Esophagus muscularis mucosa (tissue), 4 donors: ENCODE measurements at places on chromosomes 7 and 10. TPM values are rescaled to one million over a fixed set of nuclear protein-coding genes. Genes with fewer than 3 reads are reported as not detected.

The PRRT4 gene
- total RNA-seq, result not detected

The HSPA14 gene
- total RNA-seq, result 7.4 TPM

The LRRN3 gene
- 1.3 TPM for total RNA-seq

The MGAM2 gene
- not detected for total RNA-seq

DNA sequence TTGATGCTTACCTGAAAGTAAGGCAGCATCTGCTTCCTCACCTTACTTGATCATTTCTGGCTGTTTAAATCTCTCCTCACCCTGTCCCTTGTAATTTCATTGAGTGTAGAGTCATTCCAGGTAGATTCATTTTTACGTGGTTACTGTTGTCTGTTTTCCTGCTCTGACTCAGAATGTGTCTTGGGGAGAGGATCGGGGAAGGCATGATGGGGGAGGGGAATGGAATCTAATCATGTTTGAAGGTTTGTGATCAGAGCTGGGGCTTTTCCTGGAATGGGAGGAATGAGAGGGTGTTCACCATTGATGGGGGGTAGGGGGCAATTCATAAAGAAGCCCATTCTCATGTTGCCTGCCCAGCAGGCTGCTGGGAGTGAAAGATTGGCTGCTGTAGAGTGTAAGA lies 18.7 kb downstream of the SEC24C start:
- DNase-seq, result no peak

GRCh38 chr7:79452032-79452494 lies 1.4 kb downstream of the MAGI2 start:
- DNase-seq, result peak; percentile 97

- no peak for DNase-seq
Observed at GRCh38 chr10:131980761-131981428, 828 bp downstream of the BNIP3 start.

GRCh38 chr7:151845412-151846205 lies 31.3 kb downstream of the PRKAG2 start:
- DNase-seq, result no peak

DNA sequence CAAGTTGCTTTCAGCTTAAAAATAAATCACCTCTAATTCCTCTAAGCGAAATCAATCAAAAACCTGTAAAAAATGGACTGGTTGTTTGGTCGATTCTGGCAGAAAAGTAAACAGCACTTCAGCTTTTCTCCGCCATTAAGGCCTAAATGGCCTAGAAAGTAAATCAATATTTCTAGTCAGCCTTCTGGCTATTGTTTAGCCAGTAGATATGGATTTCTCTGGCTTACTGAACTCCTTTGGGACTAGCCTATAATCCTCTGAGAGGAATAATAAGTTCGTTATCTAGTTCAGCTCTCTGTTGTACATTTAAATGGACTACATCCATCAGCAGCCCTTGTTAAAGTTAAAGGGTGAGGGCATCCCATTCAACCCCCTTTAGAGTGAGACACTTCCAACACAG lies 400.1 kb upstream of the ETV1 start:
- no peak for DNase-seq

- no peak for DNase-seq
Observed at GRCh38 chr10:91271886-91272285, 51.4 kb downstream of the PCGF5 start.

GRCh38 chr10:126309228-126309883 lies 78.9 kb downstream of the ADAM12 start:
- DNase-seq, result no peak

DNA sequence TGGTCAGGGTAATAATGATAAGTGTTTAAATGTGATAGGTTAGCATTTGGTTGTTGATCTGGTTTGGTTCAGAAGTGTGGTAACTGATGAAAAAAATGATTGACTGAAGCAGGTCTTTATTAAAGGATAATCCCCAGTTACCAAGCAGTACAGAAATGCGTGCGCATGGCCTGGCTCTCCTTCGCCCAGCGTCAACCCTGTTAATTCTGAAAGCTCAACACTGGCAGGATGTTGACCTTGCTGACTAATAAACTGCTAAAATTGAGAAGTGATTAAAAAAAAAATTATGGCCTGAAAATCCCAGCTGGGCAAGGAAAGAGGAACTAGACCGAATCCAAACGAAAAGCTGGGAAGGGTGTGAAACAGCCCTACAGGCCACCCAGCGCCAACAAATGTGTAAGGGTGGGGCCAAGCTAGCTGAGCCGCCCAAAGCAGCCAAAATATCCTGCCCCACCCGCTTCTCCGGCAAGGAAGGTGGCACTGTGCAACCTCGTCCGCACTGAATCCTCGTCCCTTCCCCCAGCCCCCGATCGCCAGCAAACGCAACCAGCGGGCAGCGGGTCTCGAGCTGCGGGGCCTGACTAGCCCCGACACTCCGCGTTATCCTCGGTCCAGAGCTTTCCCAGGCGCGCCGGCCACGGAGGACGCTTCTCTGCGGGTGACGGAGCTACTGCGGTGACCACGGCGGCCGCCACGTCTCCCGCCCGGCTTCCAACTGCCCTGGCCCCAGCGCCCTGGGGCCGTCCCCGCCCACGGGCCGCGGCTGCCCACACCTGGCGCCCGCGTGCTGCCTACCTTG lies 561 bp downstream of the SHTN1 start:
- no peak for DNase-seq

- no peak for DNase-seq
Observed at GRCh38 chr7:64102656-64103400, 57.6 kb downstream of the ZNF727 start.

GRCh38 chr7:120806669-120807068 lies 51.3 kb downstream of the TSPAN12 start:
- DNase-seq, result no peak

DNA sequence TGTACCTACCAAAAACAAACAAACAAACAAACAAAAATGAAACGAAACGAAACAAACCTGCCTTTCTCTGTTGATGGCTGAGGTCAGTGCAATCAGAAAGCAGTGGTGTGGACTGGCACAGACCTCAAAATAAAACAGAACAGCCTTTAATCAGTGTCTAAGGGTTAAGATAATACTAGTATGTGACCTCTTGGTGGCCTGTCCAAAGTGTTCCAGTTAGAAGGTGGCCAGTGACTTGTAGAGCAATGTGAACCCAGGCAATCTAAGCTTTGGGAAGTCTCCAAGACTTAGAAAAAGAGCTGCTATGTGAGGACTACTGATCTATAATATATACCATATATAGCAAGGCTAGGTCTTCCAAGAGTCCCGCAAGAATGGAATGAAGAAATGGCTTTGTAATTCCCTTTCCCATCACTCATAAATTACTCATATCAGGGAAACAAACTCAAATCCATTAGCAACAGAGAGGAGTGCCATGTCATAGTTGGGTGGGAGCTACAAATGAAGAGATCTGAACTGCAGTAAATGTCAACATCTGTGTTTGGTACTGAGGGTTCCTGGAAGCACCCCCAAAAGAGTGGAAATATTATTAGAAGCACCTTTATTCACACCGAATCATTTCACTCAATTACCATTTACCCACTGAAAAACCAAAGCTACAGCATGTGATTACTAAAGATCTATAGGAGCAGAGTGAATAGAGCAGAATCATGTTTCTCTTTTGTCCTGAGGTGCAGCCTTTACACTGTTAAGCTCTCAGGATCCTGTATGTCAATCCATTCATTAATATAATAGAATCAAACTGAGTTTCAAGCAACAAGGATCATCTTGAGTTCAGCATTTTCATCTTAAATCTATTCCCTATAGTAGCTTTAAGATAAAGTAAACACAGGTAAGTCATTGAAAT lies 28.0 kb downstream of the ABLIM1 start:
- DNase-seq, result no peak
